ENCODE measurements at places on chromosomes 13 and 19. TPM values are rescaled to one million over a fixed set of nuclear protein-coding genes. Genes with fewer than 3 reads are reported as not detected.

DPF1 gene
- total RNA-seq, result 5.2 TPM

ZNF441 gene
- 6.5 TPM for total RNA-seq

CERS1 gene
- total RNA-seq, result 0.54 TPM

NKG7 gene
- total RNA-seq, result not detected

KLF2 gene
- 11.3 TPM for total RNA-seq

CEACAM6 gene
- not detected for total RNA-seq

RFX1 gene
- 2.5 TPM for total RNA-seq

TBC1D17 gene
- total RNA-seq, result 6.6 TPM

KIR3DL2 gene
- total RNA-seq, result not detected

ZNF829 gene
- total RNA-seq, result 4.2 TPM

ZNF586 gene
- 8.1 TPM for total RNA-seq

CYP4F8 gene
- not detected for total RNA-seq

SHISA2 gene
- total RNA-seq, result 0.13 TPM
